Inflammatory macrophage treated with lipopolysaccharide for 1 hour (primary cell): ENCODE measurements at places on chromosomes 13 and 19.

- no peak for DNase-seq
These were observed 59.4 kb downstream of the KDM4B start for GRCh38 chr19:5028229-5028886.

DNA sequence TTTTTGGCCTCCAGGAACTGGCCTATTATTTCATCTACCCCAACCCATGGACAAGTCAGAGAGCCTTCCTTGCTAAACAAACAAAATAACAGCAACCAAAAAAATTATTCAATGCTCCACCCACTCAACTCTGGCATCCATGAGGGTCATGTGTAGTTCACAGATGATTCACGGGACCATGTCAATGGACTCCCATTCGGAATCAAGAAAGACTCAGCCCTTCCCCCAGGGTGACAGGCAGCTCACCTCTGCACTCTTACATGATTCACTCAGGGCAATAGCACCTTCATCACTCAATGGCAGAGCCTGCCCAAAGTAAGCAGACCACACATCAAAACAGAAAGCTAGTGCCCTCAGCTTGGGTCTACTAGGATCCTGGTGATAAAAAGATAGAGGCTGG lies 14.3 kb upstream of the SCEL start:
- DNase-seq: no peak

GRCh38 chr13:65378943-65379519 lies 1851.1 kb downstream of the PCDH9 start:
- no peak for DNase-seq

GRCh38 chr13:66618702-66619101 lies 611.4 kb downstream of the PCDH9 start:
- DNase-seq: peak; percentile 8

- DNase-seq: peak; percentile 7
These were observed 99.2 kb upstream of the KLF5 start for GRCh38 chr13:72959643-72960042.

GRCh38 chr13:77425705-77426104 lies 98.8 kb upstream of the MYCBP2 start:
- DNase-seq: no peak

DNA sequence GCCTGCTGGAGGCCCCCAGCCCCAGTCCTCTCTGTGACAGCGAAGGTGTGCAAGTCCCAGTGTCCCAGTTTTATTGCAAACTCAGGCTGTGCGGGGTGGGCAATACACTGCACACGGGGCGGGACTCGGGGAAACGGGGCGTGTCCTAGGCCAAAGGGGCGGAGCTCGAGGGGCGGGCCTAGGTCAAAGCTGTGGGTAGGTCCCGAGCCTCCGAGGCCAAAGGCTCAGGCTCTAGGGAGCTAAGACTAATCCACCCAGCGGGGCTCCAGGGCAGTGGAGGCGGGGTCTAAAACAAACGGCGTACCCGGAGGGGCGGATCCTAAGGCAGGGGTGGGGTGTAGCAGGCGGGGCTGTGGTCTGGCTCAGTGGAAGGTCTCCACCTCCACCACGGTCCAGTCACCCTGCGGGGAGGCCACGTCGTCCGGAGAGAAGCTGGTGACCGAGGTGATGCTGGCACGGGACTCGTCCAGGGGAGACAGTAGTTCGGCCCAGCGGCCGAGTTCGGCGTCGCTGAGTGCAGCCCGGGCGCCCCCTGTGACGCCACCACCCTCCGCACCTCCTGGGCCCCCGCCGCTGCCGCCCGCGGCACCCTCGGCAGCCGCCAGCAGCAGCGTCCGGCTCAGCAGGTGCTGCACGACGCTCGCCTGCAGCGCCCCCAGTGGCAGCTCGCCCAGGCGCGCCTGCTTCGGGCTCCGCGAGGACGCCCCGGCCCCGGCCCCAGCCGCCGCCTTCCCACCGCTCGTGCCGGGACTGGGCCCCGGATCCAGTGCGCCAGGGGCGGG lies 5.3 kb downstream of the PRR36 start:
- DNase-seq: peak; percentile 64

GRCh38 chr19:3098141-3098514 lies 4.0 kb downstream of the GNA11 start:
- no peak for DNase-seq

- peak; percentile 66 for DNase-seq
These were observed 9.7 kb upstream of the ILF3 start for GRCh38 chr19:10644260-10645007.

DNA sequence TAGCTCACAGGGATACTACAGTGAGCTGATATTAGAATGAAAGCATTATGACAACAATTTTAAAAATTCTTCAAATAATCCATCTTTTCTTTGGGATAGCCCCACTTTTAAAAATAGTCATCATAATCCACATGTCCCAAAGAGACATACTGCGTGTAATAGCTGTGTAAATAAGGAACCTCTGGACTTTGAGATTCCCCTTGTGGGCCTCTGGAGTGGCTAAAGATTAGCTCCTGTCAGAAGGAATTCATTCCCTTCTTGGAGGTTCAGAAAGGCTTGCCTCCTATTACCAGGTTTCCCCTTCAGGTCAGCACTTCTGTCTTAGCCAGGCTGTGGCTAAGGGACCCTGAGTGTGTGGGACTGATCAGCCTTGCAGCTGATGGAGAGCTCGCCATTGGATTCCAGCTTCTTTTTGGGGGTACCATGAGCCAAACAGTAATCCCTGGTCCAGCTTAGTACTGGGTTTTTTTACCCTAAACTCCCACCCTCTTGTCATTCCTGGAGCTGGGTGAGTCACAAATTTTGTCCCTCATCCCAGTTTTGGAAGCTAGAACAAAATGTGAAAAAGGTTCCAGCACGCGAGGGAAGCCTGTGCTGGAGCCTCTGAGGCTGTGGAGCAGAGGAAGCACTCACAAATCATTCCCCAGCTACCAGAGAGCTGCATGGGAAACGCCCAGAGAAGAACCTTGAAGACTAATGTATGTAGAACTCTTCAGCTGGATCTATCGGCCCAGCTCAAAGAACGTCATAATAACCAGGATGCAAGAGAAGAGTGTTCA lies 96.7 kb downstream of the RNASEH2B start:
- DNase-seq: no peak

DNA sequence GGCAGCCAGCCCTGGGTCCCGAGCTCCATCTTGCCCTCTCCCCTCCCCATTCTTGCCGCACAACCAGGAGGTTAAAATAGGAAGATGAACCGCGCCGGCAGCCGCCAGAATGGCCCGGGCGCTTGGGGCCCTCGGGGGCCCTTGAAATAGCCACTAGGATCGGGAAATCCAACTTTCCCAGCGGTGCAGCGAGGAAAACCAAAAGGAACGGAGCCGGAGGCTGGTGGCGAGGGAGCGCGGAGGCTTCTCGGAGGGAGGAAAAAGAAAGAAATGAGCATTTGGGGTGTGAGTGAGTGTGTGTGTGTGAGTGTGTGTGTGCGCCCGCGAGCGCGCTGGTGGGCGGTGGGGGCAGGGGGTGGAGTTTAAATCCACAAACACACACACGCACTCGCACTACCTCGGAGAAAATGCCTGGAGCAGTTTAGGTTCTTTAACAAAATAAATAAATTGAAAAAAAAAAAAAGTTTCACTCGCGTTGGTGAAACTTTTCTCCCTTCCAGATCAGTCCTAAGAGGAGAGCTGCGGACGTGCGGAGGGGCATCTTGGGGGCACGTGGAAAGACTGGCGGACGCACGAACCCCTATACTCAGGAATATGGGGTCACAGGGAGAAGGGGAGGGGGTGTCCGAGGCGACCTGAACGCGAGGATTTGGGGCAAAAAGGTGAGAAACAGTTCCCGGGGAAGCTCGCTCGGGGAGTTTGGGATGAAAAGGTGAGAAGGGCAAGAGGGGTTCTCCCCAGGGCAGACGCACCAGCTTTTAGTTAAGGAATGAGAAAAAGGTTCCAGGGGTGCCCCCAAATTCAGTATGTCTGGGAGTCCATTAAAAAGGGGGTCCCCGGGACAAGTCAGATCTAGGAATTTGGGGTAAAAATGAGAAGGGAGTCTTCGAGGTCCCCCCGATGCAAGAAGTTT lies 1.3 kb downstream of the RFX2 start:
- DNase-seq: peak; percentile 37
